NCI-H69 (cell line): ENCODE measurements at places on chromosomes 2 and 18.
A peak's percentile ranks its signal among the peaks of the same experiment; 100 is the strongest.

DNA sequence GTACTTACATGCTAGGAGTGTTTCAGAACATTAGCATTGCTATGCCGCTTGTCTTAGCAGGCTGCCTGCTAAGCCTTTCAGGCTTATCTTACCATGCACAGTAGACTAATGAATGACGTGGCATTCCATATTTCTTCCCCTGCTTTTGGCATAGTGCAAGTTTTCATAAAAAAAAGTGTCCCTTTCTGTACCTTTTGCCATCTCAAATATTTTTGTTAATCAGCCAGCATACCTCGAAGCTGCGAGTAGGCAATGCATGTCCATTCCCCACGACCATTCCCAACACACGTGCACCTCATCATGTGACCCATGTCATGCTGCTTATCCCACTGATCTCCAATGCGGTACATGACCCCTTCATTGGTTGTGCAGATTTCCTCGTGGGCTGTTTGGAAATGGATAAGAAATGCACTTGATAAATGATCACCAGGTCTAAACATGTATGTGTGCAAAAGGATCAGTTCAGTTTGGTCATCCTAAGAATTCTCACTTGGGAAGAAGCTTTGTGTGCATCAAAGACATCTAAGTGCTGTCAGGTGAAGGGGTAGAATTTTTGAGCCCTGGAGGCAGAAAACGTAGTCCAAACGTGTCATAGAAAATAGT lies 13.9 kb downstream of the FN1 start:
- no peak for DNase-seq

DNA sequence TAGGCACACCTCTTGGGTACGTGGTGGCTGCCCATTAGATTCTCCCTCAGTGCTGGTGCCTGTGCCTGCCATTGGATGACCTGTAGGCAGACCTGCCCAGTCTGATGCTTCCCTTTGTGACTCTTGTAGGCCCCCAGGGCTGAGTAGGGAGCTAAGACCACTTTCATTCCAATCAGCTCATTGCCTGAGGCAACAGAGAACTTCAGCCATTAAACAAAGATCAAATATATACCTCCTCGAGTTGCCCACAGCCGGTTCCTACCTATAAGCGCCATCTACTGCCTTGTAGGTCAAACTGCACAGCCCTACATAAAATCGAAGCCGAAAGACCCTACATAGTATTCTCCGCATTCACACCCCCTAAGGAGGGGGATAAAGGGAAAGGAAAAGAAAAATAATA lies 184.6 kb downstream of the ETAA1 start:
- peak; percentile 28 for DNase-seq

- no peak for DNase-seq
Observed at GRCh38 chr2:237213315-237214022, 127.8 kb downstream of the COPS8 start.

DNA sequence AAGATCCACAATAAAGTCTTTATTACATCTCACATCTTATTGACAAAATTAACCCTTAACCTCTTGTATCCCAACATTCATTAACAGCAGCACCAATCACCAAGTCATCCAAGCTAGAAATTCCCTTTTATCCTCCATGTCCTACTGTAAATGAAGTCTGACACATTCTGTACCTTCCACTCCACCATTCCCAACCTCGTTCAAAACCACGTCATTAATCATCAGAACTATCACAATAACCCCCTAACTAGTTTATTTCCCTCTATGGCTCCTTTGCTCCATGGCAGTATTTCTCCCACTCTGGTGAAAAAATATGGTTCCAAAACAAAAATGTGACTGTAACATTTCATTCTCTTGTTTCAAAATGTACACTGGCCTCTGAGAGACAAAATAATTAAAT lies 1626.2 kb downstream of the LRP1B start:
- DNase-seq = no peak

DNA sequence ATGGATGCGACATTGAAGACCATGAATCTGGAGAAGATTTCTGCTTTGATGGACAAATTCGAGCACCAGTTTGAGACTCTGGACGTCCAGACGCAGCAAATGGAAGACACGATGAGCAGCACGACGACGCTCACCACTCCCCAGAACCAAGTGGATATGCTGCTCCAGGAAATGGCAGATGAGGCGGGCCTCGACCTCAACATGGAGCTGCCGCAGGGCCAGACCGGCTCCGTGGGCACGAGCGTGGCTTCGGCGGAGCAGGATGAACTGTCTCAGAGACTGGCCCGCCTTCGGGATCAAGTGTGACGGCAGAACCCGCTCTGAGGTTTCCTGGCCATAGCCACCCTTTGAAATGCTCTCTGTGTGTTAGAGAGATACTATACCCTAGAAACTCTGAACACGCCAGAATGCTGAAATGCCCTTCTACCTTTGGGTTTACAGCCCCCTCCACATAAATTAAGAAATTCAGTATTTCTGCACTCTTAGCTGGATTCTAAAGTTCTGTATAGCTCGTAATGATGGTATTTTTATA lies 659 bp downstream of the CHMP1B start:
- peak; percentile 61 for DNase-seq

GRCh38 chr18:77708826-77709506 lies 459.3 kb downstream of the GALR1 start:
- no peak for DNase-seq

DNA sequence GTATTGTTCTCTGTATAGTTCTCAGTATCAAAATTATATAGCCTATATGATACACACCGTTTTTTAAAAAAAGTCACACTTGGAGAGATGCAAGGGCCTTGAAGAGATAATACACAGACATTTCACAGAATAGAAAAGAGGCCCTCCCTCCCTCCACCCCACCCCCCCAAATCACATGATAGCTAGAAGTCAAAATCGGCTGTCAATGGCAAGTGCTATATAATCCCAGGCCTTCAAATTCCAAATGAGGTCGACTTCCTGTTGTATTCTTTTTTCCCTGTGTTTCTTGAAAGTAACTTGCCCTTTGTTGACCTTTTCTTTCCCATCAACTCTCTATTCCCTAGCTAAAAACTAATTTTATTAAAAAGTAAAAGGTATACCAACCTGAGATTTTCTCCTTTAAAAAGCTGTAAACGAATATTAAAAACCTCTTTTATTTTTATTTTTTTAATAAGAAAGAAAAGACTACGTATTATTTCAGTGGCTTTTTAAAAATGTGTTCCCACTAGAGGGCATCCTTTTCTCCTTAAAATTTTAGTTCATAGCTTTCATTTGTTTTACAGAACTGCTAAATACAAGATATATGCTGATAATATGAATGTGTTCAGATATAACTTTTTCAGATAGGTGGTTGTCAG lies 46.6 kb downstream of the KCMF1 start:
- peak; percentile 5 for DNase-seq

GRCh38 chr2:231917280-231918066 lies 8.7 kb downstream of the NPPC start:
- DNase-seq = peak; percentile 56

DNA sequence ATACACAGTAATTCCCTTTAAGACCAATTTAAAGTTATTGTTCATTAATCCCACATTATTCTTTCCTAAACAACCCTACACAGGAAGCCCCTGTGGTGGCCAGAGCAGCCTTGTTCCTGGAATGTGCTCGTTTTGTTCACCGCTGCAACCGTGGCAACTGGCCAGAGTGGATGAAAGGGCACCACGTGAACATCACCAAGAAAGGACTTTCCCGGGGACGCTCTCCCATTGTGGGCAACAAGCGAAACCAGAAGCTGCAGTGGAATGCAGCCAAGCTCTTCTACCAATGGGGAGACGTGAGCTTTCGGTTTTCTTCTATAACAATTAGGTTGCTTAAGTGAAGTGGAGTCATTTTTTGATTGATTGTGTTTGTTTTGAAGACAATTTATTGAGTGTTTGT lies 101.0 kb downstream of the UNC80 start:
- peak; percentile 1 for DNase-seq

DNA sequence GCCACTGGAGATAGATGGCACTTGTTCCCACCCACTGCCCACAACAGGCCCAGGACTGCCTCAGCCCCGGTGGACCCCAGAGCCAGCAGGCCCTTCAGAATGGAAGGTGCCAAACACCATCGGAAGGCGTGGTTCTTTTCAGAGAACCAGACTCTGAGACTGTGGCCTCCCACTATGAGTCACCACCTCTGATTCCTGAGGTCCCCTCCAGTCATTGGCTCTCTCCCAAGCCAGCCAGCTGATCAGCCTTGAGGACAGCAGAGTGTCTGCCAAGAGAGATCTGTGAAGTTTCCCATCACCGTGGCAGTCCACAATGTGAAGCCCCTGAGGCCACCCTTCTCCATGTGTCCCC lies 10.4 kb upstream of the MAP3K2 start:
- DNase-seq = peak; percentile 81

DNA sequence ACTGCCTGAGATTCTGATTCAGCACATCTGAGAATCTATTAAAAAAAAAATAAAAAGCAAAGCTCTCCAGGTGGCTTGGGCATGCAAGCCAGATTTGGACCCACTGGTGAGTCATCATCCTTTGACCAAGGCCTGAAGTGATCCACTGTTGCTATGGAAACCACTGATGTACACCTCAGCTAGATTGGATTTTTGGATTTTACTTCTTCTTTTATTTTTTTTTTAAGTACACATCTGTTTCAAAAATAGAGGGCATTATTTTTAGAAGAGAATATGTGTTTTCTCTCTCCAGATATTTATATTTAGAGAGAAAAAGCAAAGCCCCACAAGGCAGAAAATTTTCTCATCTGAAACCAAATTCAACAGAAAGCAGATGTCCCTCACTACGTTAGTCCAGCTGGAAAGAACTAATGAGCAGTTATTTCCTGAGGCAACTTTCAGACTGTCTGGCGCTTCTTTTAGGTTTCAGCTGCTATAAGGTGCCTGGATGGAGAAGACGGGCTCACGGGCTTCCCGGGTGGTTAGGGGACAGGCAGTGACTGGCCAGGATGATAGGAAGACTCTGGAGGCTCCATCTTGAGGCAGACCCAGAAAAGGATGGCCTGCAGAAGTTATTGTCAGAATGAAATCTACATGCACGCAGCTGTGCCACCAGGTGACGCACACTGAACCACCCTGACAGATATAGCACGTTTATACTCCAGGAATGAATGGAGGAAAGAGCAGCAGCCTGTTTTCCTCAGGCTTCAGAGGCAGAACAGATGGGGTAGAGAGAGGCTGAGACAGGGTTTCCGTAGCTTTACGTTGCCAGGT lies 50.5 kb downstream of the MRPL35 start:
- DNase-seq = peak; percentile 48

DNA sequence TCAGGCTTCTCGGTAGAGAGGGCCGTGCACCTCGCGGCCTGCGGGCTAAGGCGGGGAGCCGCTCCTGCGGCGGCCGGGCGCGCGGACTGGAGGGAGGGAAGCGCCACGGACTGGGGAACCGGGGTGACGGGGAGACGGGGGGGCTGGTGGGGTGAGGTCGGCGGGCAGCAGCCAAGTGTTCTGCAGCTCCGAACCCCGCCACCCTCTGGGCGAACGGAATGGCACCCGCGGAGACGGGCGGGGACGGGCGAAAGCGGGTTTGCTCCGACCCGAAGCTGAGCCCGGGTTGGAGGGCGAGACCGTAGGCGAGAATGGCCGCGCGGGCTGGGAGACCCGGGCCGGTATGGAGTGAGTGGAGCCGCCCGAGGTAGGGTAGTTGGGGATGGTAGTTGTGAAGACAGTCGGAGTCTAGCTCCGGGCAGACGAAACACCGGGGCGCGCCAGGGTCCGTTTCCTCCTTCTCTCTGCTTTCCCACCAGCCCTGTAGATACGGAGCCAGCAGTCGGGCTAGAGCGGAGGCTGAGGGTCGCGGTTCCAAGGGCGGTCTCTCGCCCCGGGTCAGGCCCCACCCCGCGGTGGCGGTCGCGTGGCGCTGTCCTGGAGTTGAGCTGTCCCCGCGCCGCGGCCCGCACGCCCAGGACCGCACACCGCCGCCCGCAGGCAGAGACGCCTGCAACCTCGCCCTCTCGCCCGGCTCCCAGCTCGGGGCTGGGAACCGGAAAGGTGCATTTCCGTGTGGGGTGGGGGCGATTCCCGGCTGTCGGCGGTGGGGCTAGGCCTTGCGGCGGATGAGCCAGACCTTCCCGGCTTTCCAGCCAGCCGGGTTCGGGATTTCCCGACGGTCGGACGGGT lies 160.3 kb upstream of the SIX2 start:
- peak; percentile 57 for DNase-seq

GRCh38 chr18:13223311-13224143 lies 5.0 kb downstream of the LDLRAD4 start:
- DNase-seq = peak; percentile 93

GRCh38 chr2:47054036-47054555 lies 101.0 kb downstream of the STPG4 start:
- DNase-seq = no peak

DNA sequence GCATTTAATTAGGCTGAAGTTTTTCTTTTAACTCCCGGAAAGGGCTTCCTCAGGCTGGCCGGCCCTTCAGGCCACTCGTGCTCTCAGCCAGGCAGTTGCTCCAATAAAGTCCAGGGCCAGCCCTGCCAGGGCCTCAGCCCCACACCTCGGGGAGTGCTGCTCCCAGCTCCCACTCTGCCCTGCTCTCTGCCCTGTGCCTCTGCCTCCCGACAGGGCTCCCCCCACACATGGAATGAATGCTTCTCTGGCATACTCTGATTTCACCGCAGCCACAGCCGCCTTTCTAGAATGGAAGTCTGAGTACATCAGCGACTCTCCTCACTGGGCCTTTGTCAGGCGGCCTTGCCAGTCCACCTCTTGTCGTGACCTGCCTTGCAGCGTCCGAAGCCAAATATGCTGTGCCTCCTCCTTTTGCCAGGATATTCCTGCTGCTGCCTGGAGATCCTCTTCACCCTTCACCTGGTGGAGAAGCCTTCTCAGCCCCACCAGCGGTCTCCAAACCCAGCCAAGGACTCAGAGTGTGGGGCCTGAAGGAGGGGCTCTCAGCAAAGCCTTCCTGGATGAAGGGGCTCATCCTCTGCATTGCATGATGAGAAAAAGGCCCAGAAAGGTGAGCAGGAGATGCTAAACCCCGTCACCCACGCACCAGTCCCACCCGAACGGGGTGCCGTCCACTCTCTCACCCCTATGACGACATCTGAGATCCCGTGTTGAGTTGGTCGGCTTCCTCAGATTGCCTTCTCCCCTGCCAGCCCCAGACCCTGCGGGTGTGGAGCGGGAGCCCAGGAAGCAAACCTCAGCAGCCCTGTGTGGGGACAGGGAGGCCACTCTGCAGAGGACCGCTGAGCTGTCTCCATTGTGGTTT lies 472.7 kb upstream of the HS6ST1 start:
- no peak for DNase-seq

GRCh38 chr2:76008001-76008702 lies 297.4 kb upstream of the GCFC2 start:
- no peak for DNase-seq

DNA sequence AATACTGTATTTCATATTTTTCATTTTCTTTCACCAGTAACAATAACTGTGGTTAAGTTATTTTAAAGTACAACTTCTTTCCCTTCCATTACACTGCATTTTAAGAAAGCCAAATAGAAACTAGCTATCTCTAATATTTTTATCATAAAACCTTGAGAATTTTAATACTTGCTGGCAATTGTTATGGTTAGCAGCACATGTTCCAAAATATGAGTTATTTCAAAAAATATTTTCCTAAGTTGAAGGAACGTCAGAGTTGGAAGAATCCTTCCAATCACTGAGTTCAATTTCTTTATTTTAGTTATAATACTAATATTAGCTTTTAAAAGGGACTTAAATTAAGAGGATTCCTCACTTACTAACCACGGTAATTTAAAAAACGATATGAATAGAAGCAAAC lies 68.4 kb downstream of the SCN9A start:
- DNase-seq = no peak
